Thoracic aorta (tissue), 2 donors: ENCODE measurements at places on chromosomes 3 and 15. TPM values are rescaled to one million over a fixed set of nuclear protein-coding genes. Genes with fewer than 3 reads are reported as not detected.

- no peak for DNase-seq
These were observed 354.7 kb downstream of the PLCL2 start for GRCh38 chr3:17239417-17239816.

Gene GOLGA8T
- total RNA-seq, result not detected

Gene CCK
- total RNA-seq, result not detected

DNA sequence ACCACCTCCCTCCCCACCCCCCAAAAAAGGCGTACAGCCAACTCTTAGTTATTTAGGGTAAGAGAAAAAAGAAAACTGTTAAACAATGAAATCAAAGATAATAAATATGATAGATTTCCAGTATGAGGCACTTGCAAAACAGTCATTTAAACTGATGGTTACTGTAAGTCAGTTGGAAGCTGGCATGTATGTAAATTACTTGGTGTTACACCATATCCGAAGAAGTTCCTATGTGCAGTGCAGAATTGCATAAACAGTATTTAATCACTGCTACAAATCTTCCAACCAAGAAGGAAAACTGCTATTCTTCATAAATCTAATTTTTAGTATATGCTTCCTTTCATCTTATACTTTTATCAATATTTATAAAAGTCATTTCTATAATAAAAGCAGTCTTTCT is 62.0 kb downstream of the LEO1 start:
- no peak for DNase-seq

GRCh38 chr15:43514241-43515057 is 3.0 kb upstream of the MAP1A start:
- no peak for DNase-seq
